ENCODE measurements at places on chromosomes 16 and 17. TPM values are rescaled to one million over a fixed set of nuclear protein-coding genes. Genes with fewer than 3 reads are reported as not detected.

DNA sequence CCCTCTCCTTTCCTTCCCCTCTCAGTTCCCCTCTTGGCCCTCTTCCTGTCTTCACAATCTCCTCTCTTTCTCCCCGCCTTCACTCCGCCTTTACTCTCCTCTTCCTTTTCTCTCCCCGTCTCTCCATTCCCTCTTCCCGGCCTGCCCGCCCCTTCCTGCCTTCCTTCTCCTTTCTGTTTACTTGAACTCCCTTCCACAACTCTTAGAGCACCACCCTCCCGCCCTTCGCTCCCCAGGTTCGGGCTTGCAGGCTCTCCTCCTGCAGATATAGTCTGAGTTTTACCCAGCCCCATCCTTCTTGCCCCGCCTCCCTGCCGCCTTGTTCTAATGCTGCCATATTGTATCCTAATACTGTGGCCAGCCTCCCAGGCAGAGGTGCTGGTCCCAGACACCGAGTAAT lies 201.5 kb upstream of the N4BP1 start:
- DNase-seq, result no peak

GRCh38 chr16:50061326-50061725 lies 4.4 kb upstream of the HEATR3 start:
- DNase-seq, result no peak

SLC6A2 gene
- not detected for total RNA-seq

ZP2 gene
- total RNA-seq, result not detected

DNA sequence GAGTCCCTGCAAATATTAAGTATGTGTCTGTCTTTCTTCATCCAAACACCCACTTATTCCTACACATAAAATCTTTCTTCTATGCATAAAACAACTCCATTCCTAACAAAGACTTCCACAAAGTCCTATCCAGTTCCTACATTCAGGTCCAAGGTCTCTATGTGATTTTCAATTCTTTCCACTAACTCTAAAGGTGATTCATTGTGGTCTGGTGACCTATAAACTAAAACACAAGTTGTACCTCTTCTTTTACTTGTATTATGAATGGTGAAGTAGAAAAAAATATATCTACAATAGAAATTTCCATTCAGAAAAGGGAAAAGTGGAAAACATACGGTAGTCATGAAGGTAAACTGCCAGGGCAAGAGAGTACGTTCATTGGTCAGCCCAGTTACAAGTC lies 56.6 kb downstream of the USP32 start:
- peak; percentile 44 for DNase-seq

All from M059J (cell line).